ENCODE measurements at places on chromosomes 12 and 14.

DNA sequence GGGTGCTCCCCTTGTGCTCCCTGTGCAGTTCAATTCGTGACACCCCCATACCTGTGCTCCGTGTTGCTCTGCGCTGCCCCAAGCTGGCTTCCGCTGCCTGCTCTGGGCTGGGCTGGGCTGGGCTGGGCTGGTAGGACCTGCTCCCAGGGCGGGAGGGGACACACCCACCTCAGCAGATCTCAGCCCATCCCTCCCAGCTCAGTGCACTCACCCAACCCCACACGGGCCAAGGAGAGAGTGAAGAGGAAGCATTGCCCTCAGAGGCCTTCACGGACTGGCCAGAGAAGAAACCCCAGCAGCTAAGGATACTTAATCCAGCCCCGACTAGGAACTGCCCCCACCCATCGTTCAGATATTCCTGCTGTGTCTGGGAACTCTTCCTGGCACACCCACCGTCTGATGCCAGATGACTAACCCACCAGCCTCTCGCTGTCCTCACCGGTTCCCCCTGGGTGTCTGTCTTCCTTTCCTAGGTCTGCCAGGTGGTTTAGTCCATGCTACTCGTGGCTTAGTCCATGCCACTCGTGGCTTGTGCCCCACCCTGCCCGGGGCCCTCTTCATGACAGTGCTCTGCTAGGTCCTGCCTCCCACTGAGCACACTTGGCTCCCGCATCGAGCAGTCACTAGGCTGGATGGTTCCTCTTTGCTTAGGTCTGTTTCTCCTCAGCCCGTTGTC lies at the start of gene LPAR5:
TSS of gene LPAR5 (minus strand) at position 104 of the 676 bp plus-strand sequence. CDS start 14,711 bp downstream, outside the sequence.
- no peak for DNase-seq

GRCh38 chr14:66420251-66421006 lies 65.7 kb upstream of the CCDC196 start:
- DNase-seq: no peak

DNA sequence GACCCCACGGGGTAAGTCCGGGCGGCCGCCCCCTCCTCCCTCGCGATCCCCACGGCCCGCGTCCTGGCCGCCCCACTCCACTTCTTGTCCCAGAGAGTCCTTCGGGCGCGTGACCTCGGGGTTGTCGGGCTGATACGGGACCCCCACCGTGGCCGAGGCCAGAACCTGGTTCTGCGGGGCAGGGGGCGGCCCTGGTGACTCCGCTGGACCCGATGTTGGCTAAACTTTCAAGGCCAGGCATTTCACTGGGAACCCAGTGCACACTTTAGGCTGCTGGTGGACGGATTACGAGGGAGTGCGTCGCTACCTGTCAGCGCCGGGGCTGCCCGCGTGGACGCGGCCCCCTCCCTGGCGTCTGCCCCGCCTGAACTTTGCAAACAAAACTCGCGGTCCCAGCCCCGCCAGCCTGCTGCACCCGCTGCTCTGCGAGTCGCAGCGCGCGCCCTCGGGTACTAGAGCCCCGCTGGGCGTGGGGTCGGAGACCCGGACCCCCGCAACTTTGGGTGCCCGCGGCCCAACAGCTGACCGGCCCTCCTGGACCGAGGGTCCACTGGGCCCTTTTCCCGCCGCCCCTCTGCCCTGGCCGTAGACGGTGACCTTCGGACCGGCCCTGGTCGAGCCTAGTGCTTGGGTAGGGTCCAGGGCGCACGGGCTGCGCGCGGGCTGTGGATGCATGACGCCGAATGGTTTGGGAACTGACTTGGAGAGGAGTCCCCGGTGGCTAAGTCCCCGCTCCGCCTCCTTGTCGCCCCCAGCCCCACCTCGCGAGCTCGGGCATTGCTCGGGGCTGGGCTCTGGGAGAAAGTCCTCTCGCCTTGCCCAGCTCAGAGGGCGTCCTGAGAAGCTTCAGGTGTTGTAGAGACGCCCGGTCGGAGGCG lies 624 bp downstream of the RIN3 start:
- peak; percentile 39 for DNase-seq

GRCh38 chr12:52366738-52367485 lies at the start of gene KRT85:
KRT85 (minus strand) TSS chr12:52367481; CDS start chr12:52367405, 76 bp downstream.
- DNase-seq: no peak

DNA sequence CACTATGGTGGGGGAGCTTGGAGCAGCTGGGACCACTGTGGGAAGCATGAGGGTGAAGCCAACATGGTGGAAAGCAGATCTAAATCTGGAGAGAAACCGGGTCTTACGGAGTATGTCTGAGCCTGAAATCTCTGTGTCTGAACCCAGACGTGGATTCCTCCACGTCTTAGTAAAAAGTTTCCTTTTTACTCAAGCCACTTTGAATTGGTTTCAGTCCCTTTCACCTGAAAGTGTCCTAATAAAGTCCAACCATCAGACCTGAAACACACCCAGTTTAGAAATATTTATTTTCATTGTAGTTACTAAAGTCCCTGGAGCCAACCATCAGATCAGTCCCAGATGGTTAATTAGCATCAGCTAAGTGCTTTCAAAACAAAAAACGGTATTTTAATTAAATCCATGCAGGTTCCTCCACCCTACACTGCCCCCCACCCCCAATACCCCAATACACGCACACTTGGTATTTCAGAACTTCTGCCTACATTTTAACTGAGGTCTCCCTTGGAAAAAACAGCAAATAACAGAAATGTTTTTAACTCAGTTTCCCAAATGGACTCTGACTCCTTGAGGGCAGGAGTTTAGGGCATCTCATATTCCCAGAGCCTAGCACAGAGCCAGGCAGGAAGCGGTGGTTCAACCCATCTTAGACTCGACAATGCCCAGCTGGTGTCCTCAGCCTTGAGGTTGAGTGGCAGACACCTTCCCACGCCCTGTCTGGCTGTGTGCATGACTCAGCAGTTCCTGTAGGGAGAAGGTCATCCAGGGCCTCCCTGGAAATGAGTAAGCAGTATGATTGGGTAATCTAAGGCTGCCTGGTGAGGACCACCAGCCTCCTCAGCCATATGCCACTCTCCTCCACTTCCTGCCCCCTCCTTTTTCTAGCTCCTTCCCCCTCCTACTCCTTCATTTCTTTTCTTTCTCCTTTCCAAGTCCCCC lies 175.8 kb downstream of the TTC8 start:
- peak; percentile 97 for DNase-seq
